ENCODE measurements at places on chromosomes 2 and 18.

DNA sequence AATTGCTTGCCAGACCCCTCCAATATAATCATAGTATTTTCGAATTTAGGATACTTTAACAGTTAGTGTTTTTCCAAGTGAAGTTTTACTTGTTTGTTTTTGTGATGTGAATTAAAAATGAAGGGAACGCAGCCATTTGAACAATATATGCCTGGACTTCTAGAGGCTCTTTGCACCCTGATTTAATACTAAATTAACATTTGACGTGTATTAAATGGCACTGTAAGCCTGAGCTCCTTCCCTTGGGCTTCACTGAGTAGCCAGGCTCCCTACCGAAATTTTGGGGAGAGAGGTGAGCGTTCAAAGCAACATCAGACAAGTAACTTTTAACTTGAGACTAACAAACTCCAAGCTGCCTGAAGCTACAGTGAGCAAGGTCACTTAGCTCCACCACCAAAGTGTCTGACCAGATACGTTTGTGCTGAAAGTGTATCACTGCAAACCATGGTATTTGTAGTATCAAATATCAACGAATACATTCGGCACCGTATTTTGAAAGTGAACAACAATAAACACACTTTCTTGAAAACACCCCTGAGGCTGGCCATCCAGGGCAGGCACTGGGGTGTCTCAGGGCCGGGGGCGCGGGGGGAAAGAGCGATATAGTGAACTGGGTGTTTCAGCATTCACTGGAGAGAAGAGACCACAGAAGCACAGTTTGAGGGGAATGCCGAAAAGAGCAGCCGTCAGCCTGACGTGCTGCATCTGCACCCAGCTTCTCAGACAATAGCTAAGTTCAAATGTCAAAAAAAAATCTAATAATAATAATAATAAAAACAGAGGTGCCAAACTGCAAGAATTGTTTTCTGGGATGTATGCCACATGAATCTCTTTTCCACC, 7.7 kb upstream of the POU3F3 start:
- no peak for DNase-seq

- peak; percentile 84 for DNase-seq
Observed at GRCh38 chr18:34773961-34774766, 64.1 kb downstream of the DTNA start.

DNA sequence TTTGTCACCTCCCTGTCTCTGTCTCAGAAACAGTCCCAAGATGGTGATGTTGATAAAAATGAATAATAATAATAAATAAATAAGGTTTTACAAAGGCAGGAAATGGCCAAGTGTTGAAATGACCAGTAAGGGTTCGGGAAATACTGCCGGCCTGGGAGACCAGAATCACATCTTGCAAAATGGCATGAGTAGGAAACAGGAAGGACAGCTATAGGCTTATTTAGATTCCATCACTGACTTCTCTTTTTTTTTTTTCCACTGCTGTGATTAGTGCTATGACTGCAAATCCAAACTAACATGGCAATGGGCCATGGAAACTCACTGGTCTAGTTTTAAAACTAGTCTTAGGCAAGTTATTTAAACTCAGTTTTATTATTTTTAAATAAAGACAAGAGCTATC, 60.6 kb downstream of the SCN1A start:
- no peak for DNase-seq

DNA sequence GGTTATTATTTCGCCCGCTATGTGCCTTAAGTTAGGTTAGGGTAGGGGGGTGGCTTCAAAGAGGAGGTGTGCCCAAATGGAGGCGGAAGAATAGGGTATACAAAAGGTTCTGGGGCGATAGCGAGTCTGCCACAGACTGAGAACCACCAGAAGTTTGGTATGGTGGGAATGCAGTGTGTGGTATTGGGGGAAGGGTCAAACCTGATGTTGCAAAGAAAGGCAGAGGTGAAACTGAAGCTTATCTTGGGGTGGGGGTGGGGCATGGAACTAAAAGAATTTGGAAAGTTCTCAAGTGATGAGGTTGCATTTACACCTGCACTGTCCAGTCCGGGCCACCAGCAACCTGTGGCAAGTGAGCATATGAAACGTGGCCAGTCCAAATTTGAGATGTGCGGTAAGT, 11.8 kb upstream of the CCBE1 start:
- no peak for DNase-seq

GRCh38 chr2:119852214-119852613, 92.5 kb downstream of the PTPN4 start:
- DNase-seq: no peak

DNA sequence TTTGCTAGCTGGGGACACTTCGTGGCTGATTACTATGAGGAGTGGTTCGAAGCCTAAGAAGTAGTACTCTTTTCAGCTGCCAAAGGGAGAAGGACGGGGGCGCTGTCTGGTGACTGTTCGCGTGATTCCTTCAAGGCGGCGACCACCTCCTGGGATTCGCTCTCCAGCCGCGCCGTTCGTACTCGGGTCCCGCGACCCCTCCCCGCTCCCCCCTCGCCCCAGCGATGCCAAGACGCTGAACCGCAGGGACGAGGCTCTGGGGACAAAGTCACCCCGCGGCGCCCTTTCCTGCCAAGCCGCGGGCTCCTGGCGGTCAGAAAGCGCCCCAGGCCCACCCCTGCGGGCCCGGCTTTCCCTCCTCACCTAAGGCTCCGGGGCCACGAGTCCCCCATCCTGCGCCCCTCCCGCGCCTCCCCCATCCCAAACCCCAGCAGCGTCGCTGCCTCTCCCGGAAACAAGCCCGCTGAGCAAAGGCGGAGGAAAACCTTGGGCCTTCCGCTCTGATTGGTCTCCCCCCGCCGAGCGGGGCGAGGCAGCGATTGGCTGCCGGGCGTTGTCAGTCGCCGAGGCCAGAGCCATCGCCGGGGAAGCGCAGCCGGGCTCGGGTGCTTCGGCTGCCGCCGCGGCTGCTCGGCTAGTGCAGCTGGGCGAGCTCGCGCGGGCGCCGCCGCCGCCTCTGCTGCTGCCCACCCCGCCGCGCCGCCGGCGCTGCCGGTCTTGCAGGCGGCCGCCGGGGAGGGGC, 404.3 kb downstream of the XIRP2 start:
- DNase-seq: peak; percentile 87

DNA sequence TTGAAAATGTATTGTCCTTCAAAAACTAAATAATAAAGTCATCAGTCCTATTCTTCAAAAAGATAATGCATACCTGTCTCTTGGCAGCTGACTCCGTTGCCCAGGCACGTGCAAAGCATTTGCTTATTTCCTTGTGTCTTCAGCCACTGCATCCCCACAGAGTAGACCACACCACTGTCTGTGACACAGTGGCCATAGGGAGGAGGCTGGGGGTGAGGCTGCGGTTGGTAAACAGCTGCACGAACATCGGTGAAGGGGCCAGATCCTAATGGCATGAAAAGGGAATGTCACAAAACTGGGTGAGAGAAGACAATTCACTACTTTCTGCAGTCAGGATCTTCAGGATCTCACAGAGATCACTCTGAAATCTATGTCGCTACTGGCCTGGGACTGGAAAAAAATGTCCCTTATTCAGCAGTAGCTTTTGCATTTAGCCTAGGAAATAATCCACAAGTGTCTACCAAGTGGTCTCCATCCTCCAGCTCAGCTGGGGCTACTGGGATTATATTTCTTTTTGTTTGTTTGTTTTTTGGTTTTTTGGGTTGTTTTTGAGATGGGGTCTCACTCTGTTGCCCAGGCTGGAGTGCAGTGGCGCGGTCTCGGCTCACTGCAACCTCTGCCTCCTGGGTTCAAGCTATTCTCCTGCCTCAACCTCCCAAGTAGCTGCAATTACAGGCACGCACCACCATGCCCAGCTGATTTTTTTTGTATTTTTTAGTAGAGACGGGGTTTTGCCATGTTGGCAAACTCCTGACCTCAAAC, 10.7 kb downstream of the FN1 start:
- DNase-seq: no peak

- no peak for DNase-seq
Observed at GRCh38 chr2:226207671-226208070, 591.9 kb downstream of the IRS1 start.

DNA sequence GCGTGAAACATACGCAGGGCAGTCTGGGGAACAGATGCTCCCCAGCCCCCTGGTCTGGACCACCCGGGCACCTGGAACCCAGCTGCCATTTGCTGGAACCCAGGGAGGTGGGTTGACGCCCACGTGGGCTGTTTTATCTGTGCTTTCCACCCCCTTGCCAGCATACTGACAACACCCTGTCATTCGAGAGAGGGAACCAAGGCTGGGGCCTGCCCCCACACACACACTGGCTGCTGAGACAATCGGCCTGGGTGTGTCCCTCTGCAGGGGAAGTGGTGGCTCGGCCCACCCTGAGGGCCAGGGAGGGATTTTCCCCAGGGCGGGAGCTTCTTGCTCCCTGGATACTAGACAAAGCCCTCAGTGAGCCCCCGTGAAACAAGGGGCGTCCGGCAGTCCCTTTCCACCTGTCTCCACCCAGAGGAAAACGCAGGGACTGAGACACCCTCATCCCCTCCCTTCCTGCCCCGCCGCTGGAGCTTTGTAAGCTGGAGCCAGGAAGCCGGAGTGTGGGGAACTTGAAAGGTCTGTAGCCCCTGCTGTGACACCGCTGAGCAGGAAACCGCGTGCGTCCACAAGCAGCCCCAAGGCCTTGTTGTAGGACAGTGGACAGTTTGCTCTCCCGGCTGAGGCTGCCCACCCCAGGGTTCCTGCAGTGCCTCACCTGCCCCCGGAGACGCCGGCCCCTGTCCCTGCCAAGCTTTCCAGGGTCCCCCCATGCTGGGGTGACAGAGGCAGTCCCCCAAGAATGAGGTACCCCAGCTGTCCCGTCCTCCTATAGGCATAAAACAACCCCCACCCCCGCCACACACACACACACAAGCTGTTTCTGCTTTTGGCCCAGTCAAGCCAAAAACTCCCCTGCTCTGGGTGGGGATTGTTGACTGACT, 14.1 kb upstream of the KLF11 start:
- peak; percentile 84 for DNase-seq

DNA sequence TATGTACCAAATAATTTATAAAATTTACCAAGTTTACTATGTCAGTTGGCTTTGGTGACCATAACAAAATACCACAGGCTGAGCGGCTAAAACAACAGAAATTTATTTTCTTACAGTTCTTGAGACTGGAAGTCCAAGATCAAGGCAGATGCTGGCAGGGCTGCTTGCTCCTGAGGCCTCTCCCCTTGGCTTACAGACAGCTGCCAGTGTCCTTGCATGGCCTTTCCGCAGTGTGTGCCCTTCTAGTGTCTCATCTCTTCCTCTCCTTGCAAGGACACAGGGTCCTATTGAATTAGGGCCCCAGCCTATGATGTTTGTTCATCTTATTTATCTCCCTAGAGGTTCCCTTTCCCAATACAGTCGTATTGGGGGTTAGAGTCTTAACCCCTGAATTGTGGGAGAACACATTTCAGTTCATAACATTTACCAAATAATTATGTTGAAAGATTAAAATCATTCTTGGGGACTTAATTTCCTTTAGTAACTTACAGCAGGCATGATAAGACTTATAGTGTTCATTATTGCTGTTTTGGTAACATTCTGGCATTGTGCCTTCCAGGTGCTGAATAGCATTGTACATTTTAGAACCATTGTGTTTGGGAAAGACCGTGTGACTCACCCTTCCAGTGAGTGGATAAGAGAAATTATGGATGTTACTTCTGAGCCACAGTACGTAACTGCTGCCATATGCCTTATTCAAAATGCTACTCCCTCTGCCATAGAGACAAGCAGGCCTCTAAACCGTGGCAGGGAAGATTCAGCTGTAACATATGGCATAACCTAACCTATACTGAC, 317.5 kb downstream of the TMX3 start:
- DNase-seq: peak; percentile 58

GRCh38 chr2:109218087-109218791, 89.2 kb downstream of the SH3RF3 start:
- peak; percentile 59 for DNase-seq

- no peak for DNase-seq
Observed at GRCh38 chr2:166332106-166332505, 43.6 kb downstream of the SCN9A start.

- no peak for DNase-seq
Observed at GRCh38 chr2:162043132-162043531, 30.9 kb downstream of the DPP4 start.

GRCh38 chr2:241836292-241836691, 22.4 kb downstream of the PDCD1 start:
- no peak for DNase-seq

DNA sequence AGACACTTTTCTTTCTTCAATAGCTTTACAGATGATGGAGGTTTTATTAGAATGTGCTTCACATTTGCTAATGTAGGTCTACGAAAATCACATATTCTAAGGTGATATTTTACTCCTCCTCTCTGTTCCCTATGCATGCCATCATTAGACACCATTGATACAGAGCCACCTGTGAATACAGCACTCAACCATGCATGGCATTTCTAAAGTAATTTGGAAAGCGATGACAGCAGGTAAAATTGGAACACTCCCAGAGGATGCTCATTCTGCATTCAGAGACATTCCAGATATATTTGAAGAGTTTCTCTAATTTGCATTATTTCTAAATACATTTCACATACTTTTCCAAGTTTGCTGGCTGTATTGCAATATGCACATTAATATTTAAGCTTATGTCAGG, 65.3 kb upstream of the RIT2 start:
- DNase-seq: no peak

DNA sequence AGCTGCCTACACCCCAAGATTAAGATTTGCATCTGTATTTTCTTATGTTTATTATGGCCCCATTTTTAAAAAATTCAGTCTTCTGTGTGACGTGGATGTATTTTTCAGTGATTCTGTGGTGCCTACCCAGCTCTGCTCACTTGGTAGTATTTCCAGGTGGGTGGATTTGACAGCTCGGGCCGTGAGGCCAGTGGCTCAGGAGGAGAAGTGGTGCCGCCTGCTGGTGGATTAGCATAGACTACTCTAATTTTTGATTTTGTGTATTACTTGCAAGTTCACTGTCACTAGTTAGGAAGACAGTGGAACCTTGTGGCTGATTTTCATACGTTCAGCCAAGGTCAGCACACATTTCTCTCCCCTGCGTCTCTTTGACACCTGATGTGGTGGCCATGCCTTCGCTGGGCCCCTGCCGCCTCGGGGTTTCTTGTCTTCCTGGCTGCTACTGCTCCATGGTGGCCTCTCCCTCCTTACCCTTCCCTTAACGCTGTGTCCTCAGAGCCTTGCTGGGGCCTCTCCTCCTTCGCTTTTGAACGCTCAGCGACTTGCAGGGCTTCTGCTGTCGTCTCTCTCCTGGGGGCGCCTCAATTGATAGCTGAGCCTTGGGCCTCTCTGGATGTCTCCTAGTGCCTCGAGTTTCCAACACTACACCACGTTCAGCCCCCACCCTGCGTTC, 89.4 kb downstream of the DGKD start:
- peak; percentile 85 for DNase-seq

GRCh38 chr2:229485857-229486256, 214.8 kb upstream of the PID1 start:
- DNase-seq: no peak

GRCh38 chr2:205369813-205370212, 312.5 kb upstream of the NRP2 start:
- no peak for DNase-seq

- DNase-seq: no peak
Observed at GRCh38 chr2:89834306-89834705, 1142.8 kb downstream of the RPIA start.
